GF-D8 (cell line): ENCODE measurements at places on chromosomes 16 and 17.

- DNase-seq = peak; percentile 39
Observed at GRCh38 chr16:17467923-17468540, 2.7 kb downstream of the XYLT1 start.

- DNase-seq = no peak
Observed at GRCh38 chr16:89981414-89981813, 32.9 kb downstream of the DEF8 start.

DNA sequence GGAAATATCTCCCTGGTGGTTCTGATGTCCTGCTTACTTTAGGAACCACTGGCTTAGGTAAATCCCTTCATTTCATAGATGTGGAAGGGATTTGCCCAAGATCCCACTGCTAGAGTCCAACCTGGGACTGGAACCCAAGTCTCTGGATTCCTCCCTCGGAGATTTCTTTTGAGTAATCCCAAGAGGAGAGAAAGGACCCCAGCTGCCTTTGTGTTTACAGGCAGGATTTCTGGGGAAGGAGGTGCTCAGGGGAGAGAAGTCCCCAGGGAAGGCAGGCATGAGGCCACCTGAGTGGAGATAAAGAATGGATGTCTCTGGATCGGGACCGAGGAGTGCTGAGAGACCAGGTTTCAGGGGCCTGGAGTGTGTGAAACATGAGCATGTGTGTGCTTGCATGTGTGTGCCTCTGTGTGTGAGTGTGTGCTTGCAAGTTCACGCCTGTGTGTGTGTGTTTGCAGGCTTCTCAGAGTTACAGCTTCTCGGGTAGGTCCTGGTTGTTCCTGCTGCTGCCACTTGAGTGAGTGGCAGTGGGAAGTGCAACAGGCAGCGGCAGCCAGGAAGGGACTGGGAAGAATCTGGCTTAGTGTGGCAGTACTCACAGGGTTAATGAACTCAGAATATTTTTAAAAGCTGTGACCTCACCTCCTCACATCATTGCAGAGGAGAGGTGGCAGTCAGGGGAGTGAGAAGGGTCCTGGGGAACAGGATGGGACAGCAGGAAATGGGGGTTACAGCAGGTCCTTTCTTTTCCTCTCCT, 2.2 kb downstream of the KCNH6 start:
- no peak for DNase-seq

DNA sequence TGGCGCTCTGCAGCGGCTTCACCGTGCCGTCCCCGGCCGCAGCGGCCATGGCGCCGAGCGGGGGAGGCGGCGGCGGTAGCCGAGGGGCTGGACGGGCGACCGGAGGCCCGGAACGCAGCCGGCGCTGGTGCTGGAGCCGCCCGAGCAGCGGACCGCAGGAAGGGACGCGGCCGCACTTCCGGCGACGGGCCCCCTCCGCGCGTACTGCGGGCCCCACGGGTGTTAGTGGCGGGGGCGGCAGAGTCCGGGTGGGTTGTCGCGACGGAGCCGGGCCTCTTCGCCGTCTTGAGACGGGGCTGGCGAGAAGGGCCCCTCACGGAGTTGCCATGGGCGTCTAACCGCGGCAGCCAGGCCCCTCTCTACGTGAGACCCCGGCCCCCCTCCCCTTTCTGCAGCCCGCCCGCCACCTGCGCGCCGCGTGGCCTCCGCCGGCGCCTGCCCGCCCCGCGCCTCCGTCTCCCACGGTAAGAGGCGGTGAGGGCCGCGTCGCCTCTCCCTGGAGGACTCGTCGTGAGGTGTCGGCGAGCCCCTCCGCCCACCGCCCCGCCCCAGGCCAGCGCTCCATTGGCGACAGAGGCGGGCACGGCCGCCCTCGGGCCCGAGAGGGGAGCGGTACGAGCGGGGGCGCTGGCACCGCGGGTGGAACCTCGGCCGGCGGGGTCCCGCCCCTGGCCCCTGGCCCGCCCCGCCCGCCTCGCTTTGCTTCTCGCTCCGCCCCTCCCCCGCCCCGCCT, at the start of the genes VPS9D1 and ZNF276:
Gene VPS9D1, minus strand, starts transcription at position 86 of the 733 bp plus-strand sequence. Its CDS starts 37 bp downstream, at position 49.
Gene ZNF276, plus strand, starts transcription at position 725 of the 733 bp plus-strand sequence. CDS start 104 bp downstream, outside the sequence.
- DNase-seq = peak; percentile 11

GRCh38 chr17:20123209-20123608, 114.0 kb downstream of the SPECC1 start:
- no peak for DNase-seq

DNA sequence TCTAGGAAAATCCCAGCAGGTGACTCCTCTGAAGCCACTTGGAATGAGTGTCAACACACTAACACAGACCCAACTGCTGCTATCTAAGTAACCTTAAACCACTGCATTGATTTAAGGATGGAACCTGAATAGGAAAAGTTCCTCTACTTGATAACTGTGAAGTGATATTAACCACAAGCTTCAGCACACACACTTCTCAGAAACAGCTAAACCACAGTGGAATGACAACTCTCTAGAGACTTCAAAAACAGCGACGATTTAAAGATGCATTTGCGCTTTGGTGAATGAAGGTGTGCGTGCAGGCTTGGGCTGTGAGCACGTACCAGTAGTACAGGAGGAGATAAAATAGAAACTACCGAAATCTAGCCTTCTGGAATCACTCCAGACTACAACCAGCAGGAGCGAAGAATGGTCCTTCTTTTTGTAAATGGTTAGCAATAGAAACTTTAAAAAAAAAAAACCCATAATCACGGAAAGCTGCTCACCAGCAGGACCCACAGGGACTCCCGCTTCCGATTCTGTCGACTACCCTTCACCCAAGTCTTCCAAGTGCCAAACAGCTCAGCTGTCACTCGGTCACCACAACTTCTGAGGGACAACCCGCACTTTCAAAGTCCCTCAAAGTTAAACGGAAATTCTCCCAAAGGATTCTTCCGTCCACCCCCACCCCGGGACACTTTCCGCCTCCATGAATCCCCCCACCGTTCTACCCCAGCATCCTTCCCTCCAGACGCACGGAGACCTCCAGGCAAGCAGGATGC, 137.7 kb upstream of the CORO6 start:
- peak; percentile 11 for DNase-seq

GRCh38 chr16:56643080-56643778, 4.8 kb downstream of the MT1A start:
- no peak for DNase-seq
